ENCODE measurements at places on chromosomes 5 and 9.

DNA sequence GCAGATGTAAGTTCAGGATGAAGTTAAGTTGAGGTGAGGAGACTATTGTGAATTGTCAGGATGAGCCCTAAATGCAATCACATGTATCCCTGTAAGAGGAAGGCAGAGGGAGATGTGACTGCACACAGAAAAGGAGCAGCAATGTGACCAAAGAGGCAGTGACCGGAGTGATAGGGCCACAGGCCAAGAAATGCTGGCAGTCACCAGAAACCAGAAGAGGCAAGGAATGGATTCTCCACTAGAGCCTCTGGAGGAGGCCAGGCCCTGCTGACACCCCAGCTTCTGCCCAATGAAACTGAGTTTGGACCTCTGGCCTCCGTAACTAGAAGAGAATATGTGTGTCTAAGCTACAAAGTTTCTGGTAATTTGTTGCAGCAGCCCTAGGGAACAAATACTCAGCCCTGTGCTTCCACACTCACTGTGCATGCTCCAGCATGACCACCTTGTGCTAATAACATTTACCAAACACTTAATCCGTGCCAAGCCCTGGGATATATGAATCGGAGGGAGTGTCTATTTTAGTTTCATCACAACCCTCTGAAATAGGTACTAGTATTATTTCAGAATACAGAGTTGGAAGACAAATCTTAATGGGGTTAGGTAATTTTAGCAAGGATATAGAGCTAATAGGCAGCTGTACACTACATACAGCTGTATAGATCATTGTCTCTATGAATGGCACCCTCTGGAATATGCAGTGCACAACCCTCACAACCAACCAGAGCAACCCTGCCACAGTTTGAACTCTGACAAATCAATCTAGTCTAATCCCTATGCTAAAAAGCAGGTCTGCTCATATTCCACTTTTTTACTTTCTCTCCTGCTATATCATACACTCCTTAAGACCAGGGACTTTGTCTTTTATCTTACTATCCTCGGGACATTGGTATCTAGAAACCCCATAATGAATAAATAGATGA lies 7.8 kb upstream of the GPX8 start:
- no peak overlapping the region for H3K27ac ChIP-seq
- H3K36me3 ChIP-seq, result no peaks in the 10 kb centered on the region
- no peaks in the 10 kb centered on the region for H3K27me3 ChIP-seq
- no peaks in the 10 kb centered on the region for H3K4me1 ChIP-seq

GRCh38 chr9:77793849-77794248 lies 145.7 kb upstream of the GNA14 start:
- no peak overlapping the region for H3K27ac ChIP-seq
- H3K36me3 ChIP-seq, result peaks cover 28% of the 10 kb centered on the region
- no peak overlapping the region for H3K4me3 ChIP-seq

- H3K27me3 ChIP-seq, result no peaks in the 10 kb centered on the region
- no peak for DNase-seq
- H3K4me3 ChIP-seq, result peak overlapping the region; percentile 11
- H3K27ac ChIP-seq, result no peak overlapping the region
These were observed 2.4 kb downstream of the TLR4 start for GRCh38 chr9:117706421-117707116.

DNA sequence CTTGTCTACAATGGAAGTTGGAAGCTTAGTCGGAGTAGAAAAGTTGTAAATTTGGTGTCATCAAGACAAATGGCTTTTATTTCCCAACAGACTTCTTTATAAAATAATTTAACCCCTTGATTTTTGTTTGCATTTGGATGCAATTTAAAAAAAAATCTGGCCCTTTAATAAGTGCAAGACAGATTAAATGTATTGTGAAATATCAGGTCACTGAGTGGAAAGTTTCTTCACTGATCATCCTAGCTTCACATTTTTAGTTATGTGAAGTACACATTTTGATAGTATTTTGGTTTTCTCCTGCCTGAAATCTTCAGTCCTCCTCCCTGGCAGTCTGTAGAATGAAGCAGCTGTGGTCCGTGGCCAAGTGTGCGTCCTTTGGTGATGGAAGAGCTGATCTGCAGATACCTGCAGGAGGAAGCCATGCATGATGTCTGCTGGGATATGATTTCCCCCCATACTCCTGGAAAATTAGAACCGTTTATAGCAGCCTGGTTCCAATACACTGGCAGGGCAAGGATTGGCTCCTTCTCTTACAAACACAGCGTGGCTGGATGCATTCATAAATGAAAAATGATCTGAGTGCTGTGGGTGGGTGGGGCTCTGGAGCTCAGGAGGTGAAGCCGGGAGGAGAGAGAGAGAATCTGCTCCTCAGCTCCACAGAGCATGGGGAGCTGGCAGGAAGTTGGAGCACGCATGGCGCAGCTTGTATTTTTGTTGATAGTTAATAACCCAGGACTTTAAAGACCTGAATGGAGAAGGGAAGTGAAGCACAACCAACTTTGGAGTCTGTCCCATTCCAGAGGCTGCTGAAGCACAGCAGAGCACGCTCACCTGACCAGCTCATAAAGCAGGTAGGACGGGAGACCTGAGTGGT lies 238.4 kb downstream of the GOLPH3 start:
- H3K27me3 ChIP-seq, result no peaks in the 10 kb centered on the region
- no peak for DNase-seq
- H3K4me1 ChIP-seq, result no peaks in the 10 kb centered on the region
- no peak overlapping the region for H3K27ac ChIP-seq
- H3K36me3 ChIP-seq, result no peaks in the 10 kb centered on the region

- H3K27ac ChIP-seq, result no peak overlapping the region
- DNase-seq, result no peak
- no peak overlapping the region for H3K4me3 ChIP-seq
- no peaks in the 10 kb centered on the region for H3K36me3 ChIP-seq
These were observed 95.9 kb upstream of the MVB12B start for GRCh38 chr9:126230692-126231091.

GRCh38 chr5:54001976-54002775 lies 308.2 kb downstream of the ARL15 start:
- no peak overlapping the region for H3K4me3 ChIP-seq
- H3K36me3 ChIP-seq, result no peaks in the 10 kb centered on the region
- H3K27ac ChIP-seq, result no peak overlapping the region
- no peak for DNase-seq

- DNase-seq, result no peak
- no peak overlapping the region for H3K4me3 ChIP-seq
- H3K4me1 ChIP-seq, result no peaks in the 10 kb centered on the region
- H3K27ac ChIP-seq, result no peak overlapping the region
- H3K36me3 ChIP-seq, result no peaks in the 10 kb centered on the region
- H3K27me3 ChIP-seq, result no peaks in the 10 kb centered on the region
These were observed 57.8 kb upstream of the RUSC2 start for GRCh38 chr9:35432076-35432475.

DNA sequence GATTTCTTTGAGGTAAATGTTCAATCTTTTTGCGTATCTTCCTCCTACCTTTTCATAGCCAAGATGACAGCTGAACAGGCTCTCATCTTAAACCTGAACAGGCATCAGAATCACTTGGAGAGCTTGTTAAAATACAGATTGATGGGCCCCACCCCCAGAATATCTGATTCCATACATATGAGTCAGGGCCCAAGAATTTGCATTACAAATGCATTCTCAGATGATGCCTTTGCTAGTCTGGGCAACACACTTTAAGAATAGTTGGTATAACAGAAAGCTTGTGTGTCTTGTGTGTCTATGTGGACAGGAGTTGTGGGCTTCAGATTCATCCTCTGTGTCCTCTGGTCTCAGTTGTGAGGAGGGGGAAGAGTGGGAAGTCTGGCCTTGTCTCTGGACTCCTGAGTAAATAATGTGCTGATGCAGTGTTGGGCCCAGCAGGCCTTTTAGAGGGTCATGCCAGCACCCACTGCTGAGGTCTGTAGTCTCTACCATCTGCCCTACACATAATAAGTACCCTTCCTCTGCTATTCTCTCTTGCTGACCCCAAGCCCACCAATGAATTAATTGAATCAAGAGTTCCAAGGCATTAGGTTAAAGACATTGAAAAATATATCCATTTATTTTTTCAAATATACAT lies 43.1 kb downstream of the PTCD2 start:
- H3K27ac ChIP-seq, result no peak overlapping the region
- no peak overlapping the region for H3K4me3 ChIP-seq
- no peaks in the 10 kb centered on the region for H3K4me1 ChIP-seq
- no peak for DNase-seq
